ENCODE measurements at places on chromosomes 7 and 10. TPM values are rescaled to one million over a fixed set of nuclear protein-coding genes. Genes with fewer than 3 reads are reported as not detected.

Gene MSS51
- 1.4 TPM for total RNA-seq

Gene SCIN
- total RNA-seq = not detected

Gene ELAPOR2
- 1.2 TPM for total RNA-seq

Gene MCU
- total RNA-seq = 10.5 TPM

Gene BICC1
- 5.3 TPM for total RNA-seq

Gene DEPP1
- 10.7 TPM for total RNA-seq

Gene LBX1
- total RNA-seq = not detected

Gene COL26A1
- 0.89 TPM for total RNA-seq

Gene HABP2
- 247 TPM for total RNA-seq

Gene GPR26
- total RNA-seq = not detected

Gene LRMDA
- 12.2 TPM for total RNA-seq

Gene C1QL3
- not detected for total RNA-seq

Gene TRIM74
- not detected for total RNA-seq

Gene COBL
- total RNA-seq = 5.8 TPM

Gene ANXA8L1
- 3.0 TPM for total RNA-seq

Gene DNAJC12
- total RNA-seq = 16.4 TPM

Gene SRGN
- total RNA-seq = 32.2 TPM

Gene SMO
- total RNA-seq = 14.3 TPM

Gene OR2F2
- not detected for total RNA-seq

Gene LEP
- not detected for total RNA-seq

Gene RPEL1
- not detected for total RNA-seq

Gene GBF1
- 27.2 TPM for total RNA-seq

Gene SPDYE5
- not detected for total RNA-seq

Gene PROSER2
- 10.9 TPM for total RNA-seq

Gene GSTO1
- 156 TPM for total RNA-seq

Gene CDHR1
- total RNA-seq = 0.17 TPM

Gene SFTPA2
- total RNA-seq = not detected

Gene TFR2
- 358 TPM for total RNA-seq

Gene HTR5A
- total RNA-seq = not detected
